ENCODE measurements at places on chromosomes 1 and 21. TPM values are rescaled to one million over a fixed set of nuclear protein-coding genes. Genes with fewer than 3 reads are reported as not detected.

LRIF1 gene
- 12.8 TPM for total RNA-seq

SPATA45 gene
- 0.68 TPM for total RNA-seq

- DNase-seq: no peak
These were observed 22.3 kb downstream of the BLZF1 start for GRCh38 chr1:169390303-169390702.

GJA5 gene
- total RNA-seq: 0.33 TPM

CDCA8 gene
- total RNA-seq: 47.7 TPM

DNA sequence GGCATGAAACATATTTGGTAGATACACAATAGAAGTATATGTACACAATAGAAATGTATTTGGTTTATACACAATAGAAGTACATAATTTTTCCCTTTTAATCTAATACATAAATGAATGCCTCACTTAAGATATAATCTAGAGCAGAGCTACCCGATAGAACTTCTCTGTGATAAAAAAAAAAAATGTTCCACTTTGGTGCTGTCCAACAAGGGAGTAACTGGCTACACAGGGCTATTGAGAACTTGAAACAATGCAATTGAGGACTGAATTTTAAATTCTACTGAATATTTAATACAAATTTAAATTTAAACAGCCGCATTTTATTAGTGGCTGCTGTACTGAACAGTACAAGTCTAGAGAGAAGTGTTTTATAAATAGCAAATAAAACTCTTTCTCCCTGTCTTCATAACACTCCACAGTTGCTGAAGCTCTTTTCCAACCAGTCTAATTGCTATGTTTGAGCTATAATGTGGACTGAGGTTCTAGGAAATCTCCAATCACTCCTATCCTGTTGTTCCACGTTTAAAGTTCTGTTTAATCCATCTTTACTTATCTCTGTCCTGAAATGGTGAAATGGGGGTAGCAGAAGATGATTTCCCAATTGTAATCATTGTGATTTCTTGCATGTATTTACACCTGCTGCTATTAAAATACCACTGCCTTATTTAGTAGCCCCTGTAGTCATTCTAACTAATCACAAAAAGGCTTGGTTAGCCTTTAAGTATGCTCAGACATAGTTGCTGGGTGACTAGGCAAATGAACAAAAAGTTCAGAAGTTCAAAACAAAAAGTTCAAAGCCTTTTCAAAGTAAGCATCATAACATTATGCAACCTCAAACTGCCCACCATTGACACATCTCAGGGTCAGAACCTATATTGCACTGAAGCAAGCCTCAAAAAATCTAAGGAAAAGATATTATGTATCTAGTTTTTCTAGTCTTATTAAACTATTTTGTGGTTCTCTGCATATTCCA, 192.3 kb upstream of the C1orf87 start:
- DNase-seq: no peak
